ENCODE measurements at places on chromosomes 3 and 15. TPM values are rescaled to one million over a fixed set of nuclear protein-coding genes. Genes with fewer than 3 reads are reported as not detected.

DNA sequence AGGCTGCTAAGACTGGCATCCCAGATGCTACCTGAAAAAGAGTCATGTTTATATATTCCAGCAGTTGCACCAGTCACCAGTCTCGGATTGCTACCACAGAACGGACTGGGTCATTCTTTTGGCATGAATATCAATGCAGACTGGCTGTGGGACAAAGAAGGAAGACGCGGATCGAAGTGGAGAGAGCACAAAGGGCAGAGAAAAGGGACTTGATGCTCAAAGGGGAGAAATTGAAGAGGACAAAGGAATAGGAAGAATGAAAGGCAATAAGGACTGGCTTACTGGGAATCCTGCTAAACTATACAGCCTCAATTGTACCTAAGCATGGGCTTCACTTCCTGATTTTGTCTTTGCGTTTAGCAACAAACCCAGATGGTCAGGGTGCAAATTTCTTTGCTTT, 15.3 kb upstream of the DIS3L start:
- DNase-seq: no peak

GRCh38 chr15:88710027-88710715, 71.4 kb downstream of the ISG20 start:
- DNase-seq: no peak

Gene PKM
- 2,101 TPM for polyA plus RNA-seq

GRCh38 chr3:194494951-194495374, 8.2 kb upstream of the ATP13A3 start:
- no peak for DNase-seq

GRCh38 chr3:132623646-132624045, 26.6 kb downstream of the ACKR4 start:
- no peak for DNase-seq

Gene VGLL3
- polyA plus RNA-seq: 98.8 TPM

GRCh38 chr3:119148493-119149180, 2.7 kb downstream of the TEX55 start:
- DNase-seq: no peak

DNA sequence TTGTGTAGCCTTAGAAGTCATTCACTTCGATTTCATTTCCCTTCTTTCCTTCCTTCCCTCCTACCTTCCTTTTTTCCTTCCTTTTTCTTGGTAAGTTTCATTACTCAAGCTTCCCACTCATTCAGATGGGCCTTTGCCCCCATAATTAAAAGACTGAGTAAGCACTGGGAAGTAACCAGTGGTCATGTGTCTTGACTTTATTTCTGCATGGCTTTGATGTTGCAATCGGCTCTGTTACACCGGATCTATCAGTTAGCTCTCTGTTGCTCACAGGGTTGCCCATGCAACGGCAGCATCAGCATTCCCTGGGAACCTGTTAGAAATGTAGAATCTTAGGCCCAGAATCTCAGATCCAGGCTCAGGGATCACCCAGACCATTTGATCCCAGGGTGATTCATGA, 25.6 kb upstream of the LARS2 start:
- no peak for DNase-seq

Gene ABI3BP
- polyA plus RNA-seq: 16.3 TPM

- DNase-seq: peak; percentile 97
Measured at GRCh38 chr3:72891053-72891855, 3.4 kb downstream of the GXYLT2 start.

GRCh38 chr3:177286034-177286433, 88.8 kb upstream of the TBL1XR1 start:
- no peak for DNase-seq

GRCh38 chr3:176961916-176962315, 235.4 kb downstream of the TBL1XR1 start:
- DNase-seq: no peak

GRCh38 chr3:183317271-183317670, 64.2 kb downstream of the B3GNT5 start:
- no peak for DNase-seq

DNA sequence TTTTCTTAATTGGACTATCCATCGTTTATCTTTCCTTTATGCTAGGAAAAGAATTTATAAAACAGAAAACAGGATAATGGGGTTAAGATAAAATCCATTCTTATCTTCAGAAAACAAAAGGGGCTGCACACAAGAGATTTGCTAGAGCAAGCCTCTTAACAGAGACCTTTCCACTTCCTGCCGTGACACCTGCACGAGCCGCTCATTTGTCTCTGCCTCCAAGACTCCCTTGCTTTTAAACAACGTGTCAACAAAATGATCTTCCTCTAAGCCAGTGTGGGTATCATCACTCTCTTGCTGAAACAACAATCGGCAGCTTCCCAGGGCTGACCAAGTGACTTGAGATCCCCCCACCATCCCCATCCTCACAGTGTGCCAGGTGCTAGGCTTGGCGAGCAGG, 33.1 kb downstream of the GABRB3 start:
- no peak for DNase-seq

Gene XCR1
- not detected for polyA plus RNA-seq

Gene SLC28A1
- polyA plus RNA-seq: not detected

Gene LRTM1
- not detected for polyA plus RNA-seq
